ENCODE measurements at places on chromosomes 2 and 18. TPM values are rescaled to one million over a fixed set of nuclear protein-coding genes. Genes with fewer than 3 reads are reported as not detected.

The HRH4 gene
- not detected for total RNA-seq

The CCDC85A gene
- not detected for total RNA-seq

The FIGN gene
- not detected for total RNA-seq

The PROKR1 gene
- total RNA-seq = not detected

The REEP1 gene
- not detected for total RNA-seq

The CCDC93 gene
- total RNA-seq = 53.8 TPM

The SLC38A11 gene
- not detected for total RNA-seq

The GALNT5 gene
- total RNA-seq = not detected

The SCG2 gene
- total RNA-seq = not detected

The PARD6G gene
- total RNA-seq = not detected

The UPP2 gene
- not detected for total RNA-seq

Data from OCI-LY7 (cell line).